ENCODE measurements at places on chromosomes 2 and 18.

DNA sequence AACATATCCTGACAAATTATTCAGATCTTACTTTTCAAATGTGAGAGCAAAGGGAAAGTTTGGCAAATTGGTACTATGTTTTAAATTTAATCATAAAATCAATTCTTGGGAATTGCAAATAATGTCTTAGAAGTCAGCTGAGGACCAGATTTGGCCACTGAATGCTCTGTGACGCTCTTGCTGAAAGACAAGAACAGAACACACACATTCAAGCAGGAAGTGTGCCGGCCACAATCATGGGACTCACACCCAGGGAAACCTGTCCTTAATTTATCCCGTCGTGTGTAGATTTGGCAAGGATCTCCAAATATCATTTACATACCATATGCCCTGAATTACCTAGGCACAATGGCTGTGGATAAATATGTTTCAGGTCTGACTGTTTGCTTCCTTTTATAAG lies 253.1 kb downstream of the TCF4 start:
- DNase-seq, result no peak

- DNase-seq, result no peak
Observed at GRCh38 chr2:236672606-236673005, 103.0 kb downstream of the ACKR3 start.

DNA sequence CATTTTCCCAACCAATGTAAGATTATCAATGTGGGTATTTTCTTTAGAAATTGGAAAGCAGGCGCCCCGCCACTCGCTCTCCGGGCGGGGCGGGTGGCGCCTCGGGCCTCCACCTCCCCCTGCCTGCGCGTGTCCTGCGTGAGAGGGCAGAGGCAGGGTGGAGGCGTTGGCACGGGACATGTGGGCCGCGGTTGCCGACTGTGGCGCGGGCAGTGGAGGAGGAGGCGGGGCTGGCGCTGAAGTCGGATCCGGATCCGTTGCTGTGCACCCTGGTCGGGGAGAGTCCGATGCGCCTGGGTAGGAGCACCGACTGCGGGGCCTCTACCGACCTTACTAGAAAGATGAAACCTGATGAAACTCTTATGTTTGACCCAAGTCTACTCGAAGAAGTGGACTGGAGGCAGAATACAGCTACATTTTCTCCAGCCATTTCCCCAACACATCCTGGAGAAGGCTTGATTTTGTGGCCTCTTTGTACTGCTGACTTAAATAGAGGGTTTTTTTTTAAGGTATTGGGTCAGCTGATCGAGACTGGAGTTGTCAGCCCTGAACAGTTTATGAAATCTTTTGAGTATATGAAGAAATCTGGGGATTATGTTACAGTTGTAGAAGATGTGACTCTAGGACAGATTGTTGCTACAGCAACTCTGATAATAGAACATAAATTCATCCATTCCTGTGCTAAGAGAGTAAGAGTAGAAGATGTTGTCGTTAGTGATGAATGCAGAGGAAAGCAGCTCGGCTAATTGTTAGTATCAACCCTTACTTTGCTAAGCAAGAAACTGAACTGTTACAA lies 37.9 kb downstream of the PMS1 start:
- peak; percentile 34 for DNase-seq

DNA sequence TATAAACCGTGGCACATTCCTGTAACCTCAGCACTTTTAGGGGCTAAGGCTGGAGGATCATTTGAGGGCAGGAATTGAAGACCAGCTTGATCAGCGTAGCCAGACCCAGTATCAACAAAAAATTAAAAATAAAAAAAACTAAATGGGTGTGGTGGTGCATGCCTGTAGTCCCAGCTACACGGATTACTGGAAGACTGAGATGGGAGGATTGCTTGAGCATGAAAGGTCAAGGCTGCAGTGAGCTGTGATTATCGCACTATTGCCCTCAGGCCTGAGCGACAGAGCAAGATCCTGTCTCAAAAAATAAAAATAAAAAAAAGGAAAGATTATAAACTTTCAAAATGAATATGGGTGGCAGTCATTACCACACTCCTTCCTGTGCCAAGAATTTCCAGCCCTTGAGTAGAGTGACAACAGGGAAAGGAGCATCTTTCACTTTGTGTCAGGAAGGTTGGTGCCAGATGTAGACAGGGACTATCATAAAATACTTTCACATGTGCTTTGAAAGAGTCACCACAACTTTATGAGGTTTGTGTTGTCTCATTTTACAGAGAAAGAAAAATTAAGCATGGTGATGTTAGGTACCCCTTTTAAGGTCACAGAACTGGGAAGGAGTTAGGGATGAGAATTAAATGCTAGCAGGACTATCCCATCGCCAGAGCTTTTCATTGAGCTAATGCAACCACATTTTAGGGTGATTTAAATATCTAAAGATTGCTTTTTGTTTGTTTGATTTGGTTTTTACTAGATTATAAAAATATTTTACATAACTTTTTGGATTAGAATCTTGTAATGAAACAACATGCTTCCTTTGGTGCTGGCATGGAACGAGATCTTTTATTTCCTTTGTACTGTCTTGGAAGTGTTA lies 1617.4 kb upstream of the ACVR2A start:
- DNase-seq, result no peak

DNA sequence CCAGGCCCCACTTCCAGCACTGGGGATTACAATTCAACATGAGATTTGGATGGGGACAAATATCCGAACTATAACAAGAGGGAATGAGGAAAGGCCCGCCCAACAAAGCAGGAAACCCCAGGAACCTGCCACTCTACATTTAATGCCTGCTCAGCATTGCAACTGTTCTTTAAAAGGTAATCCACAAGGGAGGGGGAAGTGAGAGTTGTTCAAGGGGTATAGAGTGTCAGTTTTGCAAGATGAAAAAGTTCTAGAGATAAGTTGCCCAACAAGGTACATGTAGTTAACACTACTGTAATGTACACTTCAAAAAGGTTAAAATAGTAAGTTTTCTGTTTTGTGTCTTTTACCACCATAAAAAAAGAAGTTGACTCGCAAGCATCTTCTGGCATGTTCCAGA lies 137.6 kb downstream of the MBD2 start:
- DNase-seq, result no peak

- no peak for DNase-seq
Observed at GRCh38 chr2:10501451-10501961, 53.4 kb upstream of the ODC1 start.

- DNase-seq, result no peak
Observed at GRCh38 chr2:27653397-27653796, 10.0 kb downstream of the SUPT7L start.

DNA sequence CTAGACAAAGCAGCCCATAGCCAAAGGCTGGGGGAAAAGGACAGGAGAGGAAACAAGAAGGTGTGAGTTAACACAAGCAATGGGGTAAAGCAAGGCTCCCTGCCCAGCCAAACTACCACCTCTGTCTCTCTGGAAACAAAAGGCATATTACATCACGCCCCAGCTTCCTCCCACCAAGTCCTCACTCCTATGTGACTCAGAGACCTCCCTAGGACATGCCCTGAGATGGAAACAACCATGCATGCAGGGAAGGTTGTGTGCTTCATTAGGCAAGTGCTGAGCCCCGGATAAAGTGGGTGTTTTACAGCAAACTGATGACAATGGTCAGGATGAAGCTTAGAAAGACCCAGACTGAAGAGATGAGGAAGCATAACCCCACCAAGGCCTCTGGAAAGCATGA lies 9.0 kb upstream of the ATRAID start:
- peak; percentile 72 for DNase-seq

DNA sequence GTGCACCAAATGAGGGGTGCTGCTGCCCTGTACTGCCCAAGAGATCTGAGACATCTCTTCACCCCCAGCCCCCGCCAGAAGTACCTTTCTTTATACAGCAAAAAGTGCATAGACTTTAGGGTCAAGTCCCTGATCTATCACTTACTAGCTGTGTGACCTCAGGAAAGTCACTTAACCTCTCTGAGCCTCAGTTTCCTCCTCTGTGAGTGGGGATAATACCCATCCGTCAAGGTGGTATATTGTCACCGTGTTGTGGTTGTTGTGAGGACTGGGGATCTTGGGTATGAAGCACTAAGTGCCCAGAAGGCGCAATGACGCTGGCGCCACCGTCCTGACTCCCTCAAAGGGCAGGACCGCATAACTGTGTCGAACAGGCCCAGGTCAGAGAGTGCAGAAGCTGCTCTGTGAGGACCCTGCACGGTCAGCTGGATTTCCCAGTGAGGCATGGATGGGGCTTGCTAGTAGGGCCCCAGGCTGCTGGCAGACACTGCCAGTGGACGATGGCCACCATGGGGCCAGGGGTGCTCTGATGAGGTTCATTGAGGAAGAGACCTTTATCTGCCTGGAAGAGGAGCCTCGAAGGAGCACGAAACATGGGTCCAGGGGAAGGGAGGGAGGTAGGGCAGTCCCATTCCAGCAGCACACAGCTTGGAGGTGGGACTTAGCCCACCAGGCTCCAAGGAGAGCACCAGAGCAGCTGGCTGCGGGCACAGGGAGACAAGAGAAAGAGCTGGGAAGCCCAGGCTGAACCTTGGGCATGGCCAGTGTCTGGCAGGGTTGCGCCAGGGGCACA lies 61.8 kb upstream of the LAPTM4A start:
- DNase-seq, result no peak

GRCh38 chr18:36648803-36649202 lies 180.0 kb downstream of the TPGS2 start:
- no peak for DNase-seq

DNA sequence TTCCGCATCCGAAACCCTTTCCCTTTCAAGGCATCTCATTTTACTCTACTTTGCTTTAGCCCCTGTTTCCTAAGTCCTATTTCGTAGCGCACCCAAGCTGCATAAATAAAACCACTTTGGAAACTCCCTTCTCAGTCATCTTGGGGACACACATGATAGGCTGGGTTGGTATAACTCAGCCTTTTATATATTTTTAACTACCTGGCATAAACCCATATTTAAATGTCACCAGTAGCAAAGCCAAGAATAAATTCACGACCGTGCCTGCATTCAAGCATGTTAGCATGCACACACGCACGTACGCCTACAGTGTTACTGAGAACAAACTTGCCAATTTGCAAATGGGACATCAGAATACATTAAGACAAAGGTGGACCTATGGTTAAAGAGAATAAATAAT lies 564.7 kb upstream of the PIK3C3 start:
- no peak for DNase-seq

GRCh38 chr18:64234321-64234720 lies 85.4 kb upstream of the LINC00305 start:
- DNase-seq, result no peak

GRCh38 chr2:108905906-108906305 lies 83.1 kb downstream of the EDAR start:
- DNase-seq, result no peak

GRCh38 chr2:97988722-97989121 lies 7.0 kb downstream of the TMEM131 start:
- DNase-seq, result peak; percentile 57

DNA sequence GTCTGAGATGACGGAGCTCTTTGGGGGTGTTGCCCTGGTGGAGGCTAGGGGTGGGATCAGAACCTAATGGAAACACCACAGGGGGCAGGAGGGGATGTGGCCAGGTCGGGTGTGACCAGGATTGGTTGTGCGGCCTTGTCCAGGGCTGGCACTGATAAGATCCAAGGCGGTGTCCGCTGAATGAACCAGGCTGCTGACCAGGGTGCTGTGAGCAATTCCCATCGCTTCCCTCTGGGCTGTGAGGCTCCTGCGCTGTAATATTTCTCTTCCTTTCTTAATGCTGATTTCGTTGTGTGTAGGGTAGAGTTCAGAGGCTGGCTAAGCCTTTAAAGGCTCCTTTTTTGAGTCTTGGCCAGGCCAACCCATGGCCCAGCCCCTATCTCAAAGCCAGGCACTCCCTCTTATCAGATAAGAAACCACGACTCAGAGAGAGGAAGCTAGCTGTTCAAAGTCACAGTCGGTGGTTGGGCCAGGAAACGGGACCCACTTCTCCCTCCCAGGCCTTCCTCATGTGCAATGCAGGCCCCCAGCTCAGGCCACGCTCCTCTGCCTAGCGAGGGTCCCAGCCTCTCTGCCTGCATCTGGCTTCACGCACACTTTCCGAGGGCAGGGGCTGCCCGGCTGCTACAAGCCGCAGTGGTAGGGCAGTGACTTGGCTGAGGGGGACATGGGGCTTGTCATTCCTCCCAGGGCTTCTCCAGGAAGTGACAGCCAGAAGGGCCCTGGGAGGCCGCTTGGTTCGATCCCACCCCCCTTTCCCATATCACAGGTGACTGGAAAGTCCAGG lies 26.0 kb upstream of the FOSL2 start:
- DNase-seq, result no peak

DNA sequence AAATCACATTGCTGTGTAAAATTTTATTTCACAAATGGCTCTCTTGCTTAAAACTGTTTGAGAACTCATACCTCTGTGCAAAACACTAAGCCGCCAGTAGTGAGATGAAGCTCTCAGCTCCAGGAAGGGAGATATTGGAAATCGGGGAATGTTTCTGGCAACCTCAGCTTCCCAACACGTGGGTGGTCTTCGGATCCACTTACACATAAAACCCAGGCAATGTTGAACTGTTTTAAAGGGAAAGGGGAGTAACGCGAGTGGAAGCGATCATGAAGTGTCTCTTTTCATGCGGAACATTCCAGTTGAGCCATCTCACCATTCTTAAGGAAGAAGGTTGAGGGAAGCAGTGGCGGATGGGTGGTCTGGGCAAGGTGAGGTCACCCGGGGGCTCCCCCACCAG lies 136.8 kb downstream of the ASB1 start:
- DNase-seq, result no peak

GRCh38 chr2:101899871-101900270 lies 91.9 kb upstream of the IL1R2 start:
- no peak for DNase-seq

GRCh38 chr18:23838801-23839366 lies 149.6 kb downstream of the LAMA3 start:
- DNase-seq, result no peak

- no peak for DNase-seq
Observed at GRCh38 chr2:140295767-140296166, 1515.6 kb upstream of the NXPH2 start.

GRCh38 chr2:54954705-54955357 lies 95.4 kb downstream of the RTN4 start:
- no peak for DNase-seq

DNA sequence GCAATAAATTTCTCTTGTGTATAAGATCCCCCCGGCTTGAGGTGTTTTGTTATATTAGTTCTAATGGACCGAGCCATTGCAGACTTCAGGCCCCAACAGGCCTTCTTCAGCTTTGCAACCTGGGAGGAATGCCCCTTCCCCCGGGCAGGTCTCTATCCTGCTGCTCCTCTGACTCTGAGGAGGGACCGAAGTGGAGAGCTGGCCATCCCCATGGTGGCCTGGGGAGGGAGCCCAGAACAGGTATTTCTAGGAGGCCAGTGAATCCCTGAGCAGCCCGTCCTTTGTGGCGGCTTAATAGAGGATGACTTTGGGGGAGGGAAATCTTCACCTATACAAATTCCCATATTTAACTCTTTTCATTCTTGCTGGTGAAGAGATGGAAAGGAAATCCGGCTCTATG lies 715.8 kb upstream of the SOX11 start:
- DNase-seq, result no peak
